ENCODE measurements at places on chromosomes 2 and 18.
A peak's percentile ranks its signal among the peaks of the same experiment; 100 is the strongest.

GRCh38 chr2:6667326-6667725 lies 198.4 kb downstream of the CMPK2 start:
- DNase-seq = no peak

GRCh38 chr18:23738151-23738550 lies 48.9 kb downstream of the LAMA3 start:
- no peak for DNase-seq

GRCh38 chr2:236633219-236633570 lies 63.6 kb downstream of the ACKR3 start:
- no peak for DNase-seq

GRCh38 chr2:121710470-121711170 lies 26.1 kb downstream of the NIFK start:
- no peak for DNase-seq

DNA sequence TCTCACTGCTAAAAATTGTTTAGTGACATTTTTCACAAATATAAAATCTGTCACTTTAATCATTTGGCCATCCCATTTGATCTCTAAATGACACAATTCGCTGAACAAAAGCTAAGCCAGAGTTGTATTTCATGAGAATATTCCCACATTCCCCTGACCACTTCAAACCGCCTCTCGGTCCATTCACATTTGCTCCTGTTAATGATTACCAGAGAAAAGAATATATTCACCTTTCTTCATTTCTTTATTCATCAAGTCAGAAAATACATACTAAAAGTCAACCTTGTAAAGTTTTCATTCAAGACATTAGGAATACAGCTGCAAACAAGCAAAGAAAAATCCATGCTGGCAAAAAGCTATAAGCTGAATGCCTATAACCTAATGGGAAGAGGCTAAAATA lies 225.5 kb downstream of the DOK6 start:
- DNase-seq = no peak

DNA sequence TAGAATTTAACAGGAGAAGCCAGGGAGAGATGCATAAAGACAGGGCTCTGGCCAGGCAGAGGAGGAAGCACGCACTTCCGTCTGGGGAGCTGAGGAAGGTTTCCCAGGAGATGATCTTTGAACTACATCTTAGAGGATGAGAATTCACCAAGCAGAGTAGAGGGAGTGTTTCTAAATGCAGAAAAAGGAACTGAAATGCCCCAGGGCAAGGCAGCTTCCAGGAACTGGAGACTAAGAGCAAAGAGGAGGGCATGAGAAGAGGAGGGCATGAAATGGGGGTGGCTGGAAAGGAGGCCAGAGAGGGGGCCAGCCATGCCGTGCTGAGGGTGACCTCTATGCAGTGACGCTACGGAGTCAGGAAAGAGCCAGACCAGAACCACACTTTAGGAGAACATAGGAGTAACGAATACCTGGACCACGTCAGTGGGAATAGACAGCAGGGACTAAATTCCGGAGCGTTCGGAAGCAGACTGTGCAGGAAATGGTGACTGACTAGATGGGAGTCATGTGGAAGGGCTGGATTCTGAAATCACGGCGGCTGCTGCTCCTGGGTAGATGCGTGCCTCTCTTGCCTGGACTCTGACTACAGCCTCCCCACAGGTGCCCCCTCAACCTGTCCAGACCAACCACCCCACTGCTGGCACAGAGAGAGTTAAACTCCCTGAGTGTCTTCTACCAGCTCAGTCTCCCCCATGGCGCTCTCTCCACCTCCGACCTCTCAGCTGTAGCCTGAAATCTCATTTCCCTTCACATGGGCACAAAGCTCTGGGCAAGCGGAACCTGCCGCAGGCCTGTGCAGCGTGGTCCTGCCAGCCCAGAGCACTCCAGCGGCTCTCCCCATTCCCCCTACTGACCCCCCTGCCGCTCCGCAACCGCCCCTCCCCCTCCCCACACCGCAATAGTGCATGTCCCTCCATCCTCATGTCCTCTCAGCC lies 87.0 kb upstream of the RTN4 start:
- DNase-seq = no peak

DNA sequence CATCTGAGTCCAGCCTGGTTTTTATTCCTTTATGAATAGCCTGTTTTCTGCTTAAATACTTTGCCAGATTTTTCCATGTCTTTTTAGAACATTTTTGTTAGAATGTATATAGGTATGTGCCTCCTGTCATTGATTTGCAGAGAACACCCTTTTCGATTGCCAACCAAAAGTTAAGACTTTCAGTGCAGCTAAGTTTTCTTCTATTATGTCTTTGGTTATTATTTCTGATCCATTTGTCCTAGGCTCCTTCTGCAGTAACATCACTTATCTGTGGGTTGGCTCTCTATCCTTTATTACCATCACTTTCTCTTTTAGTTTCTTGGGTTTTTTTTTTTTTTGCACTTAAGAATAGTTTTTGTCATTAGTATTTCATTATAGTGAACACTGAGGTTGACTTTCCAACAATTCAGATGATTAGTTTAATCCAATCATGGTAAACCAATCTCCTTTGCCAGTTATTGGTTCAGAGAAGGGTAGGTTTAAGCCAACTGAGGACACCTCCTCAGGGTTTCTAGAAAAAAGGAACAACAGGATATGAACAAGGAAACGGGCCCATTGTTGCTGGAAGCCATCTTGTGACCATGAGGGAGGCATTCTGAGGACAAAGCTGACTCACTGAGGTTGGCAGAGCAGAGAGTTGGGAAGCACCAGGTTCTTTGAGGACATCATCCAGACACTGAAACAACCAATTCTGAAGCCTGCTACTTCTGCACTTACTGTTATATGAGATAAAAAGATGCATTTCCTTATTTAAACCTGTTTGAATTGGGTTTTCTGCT lies 37.9 kb upstream of the GBX2 start:
- no peak for DNase-seq

- DNase-seq = no peak
Observed at GRCh38 chr2:96647681-96648080, 5.1 kb downstream of the FER1L5 start.

- DNase-seq = no peak
Observed at GRCh38 chr2:1638281-1638860, 105.9 kb downstream of the PXDN start.

DNA sequence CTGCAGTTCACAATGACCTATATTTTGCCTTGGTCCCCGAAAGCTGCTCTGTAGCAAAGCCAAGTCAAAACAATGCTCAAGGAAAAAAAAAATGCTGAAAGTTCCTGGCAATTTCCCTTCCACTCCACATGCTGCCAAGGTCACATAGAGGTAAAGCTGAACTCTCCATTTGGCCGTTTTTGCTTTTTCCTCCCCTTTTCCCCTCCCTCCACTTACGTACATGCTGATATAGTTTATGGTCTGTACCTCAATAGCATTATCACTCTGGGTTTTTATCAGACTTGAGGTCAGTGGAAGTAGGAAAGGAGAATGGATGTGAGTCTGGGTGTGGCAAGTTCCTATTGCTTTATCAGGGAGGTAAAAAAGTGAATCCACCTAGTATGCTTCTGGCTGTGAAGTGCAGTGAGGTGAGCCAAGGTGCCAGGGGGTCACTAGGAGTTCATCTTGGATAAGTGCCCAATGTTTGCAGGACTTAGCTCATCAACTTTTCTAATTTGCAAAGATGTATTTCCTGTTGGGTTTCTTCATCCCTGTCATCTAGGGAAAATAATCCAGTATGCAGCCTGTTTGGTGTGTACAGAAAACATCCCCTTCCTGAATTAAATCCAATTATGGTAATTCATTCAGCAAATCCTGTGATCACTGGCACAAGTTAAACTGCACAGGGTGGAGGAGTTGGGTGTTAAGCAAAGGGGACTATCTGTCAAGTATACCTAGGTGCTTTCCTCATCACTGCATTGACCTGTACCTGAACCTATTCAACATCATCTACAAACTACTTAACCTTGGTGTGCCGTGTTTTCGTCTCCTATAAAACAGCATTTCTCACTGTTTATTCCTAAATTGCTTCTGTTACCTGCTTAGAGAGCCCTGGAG lies 124.3 kb upstream of the CYP26B1 start:
- DNase-seq = peak; percentile 83

DNA sequence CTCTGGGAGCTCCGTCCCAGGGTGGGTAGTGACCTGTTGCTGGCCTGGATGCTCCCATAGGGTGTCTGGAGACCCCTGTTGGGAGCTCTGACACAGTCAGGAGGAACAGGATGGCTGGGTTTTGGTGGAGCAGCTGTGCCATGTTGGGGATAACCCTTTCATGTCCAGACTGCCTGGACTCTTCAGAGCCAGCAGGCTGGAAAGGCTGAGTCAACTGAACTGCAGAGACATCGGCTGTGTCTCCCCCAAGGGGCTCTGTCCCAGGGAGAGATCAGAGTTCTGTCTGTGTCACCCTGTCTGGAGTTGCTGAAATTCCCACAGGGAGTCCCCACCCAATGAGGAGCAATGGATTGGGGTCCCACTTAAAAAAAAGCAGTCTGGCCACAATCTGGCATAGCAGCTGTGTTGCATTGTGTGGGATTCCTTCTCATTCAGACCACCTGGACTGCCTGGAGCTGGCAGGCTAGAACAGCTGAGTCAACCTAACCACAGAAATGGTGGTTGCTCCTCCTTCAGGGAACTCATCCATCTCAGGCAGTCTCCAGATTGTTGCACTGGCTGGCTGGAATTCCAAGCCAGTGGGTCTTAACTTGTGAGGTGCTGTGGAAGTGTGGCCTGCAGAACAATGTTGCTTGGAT lies 37.2 kb downstream of the AGPS start:
- DNase-seq = no peak

GRCh38 chr2:219912491-219912921 lies 285.1 kb downstream of the SLC4A3 start:
- peak; percentile 93 for DNase-seq

DNA sequence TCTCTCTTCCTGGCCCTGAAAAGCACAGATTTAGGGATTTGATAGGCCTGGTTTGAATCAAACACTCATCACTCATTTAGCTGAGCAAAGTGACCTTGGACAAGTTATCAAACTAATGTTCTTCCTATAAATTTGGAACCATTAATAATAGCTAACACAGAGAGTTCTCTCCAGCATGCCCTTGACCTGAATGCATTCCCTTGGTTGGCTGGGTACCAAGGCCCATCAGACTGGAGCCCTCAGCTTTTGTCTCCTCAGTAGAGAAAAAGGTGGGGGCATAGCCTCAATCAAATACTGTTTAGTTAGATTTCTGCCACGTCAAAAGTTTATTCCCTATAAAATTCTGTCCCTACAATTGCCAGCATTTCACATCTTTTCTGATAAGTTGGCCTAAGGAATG lies 13.8 kb upstream of the MRPL19 start:
- DNase-seq = no peak

- DNase-seq = peak; percentile 42
Observed at GRCh38 chr2:45171136-45171501, 161.9 kb upstream of the SIX2 start.

GRCh38 chr18:46445522-46446313 lies 211.3 kb downstream of the LOXHD1 start:
- DNase-seq = no peak

DNA sequence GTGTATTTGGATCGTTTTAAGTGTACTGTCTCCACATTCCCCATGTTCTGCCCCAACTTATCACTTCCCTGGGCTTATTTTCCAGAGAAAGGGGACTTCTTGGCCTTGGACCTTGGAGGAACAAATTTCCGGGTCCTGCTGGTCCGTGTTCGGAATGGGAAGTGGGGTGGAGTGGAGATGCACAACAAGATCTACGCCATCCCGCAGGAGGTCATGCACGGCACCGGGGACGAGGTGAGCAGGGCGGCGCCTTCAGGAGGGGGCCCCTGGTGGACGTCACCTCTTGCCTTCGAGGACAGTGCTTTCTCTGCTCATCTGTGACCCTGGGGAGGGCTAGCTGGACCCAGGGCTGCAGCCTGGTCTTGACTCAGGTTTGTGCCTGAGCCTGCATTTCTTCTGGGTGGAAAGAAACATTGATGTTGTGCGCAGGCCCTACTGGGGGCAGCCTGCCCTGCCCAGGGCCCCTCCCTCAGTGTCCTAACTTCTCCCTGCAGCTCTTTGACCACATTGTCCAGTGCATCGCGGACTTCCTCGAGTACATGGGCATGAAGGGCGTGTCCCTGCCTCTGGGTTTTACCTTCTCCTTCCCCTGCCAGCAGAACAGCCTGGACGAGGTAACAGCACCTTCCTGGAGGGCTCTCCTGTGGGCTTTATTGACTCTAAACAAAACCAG lies 47.8 kb downstream of the HK2 start:
- DNase-seq = no peak

- DNase-seq = no peak
Observed at GRCh38 chr18:58541146-58541788, 87.6 kb downstream of the ALPK2 start.

DNA sequence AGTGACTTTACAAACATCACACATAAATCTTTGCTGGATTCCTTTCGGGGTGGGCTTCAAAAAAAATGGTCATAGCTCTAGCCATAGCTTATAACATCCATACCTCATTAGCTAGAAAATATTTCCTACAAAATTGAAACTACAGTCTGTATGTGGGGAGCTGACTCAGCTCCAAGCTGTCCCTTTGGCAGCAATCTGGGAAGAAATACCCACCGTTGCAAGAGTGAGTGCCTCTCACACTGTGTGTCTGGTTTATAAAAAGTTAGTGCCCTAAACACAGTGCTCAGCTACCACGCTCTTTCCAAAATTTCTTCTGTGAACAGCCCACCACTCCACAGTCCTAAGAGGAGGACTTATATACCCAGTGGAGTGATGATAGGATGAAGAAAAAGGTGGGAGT lies 170.1 kb downstream of the RBM43 start:
- no peak for DNase-seq

- DNase-seq = no peak
Observed at GRCh38 chr18:42164556-42164955, 209.5 kb downstream of the PIK3C3 start.

- no peak for DNase-seq
Observed at GRCh38 chr2:234300932-234301823, 195.7 kb downstream of the ARL4C start.
